ENCODE measurements at places on chromosomes 11 and 22. TPM values are rescaled to one million over a fixed set of nuclear protein-coding genes. Genes with fewer than 3 reads are reported as not detected.

The C22orf15 gene
- polyA plus RNA-seq: 0.81 TPM

The OR2AG1 gene
- not detected for polyA plus RNA-seq

The SCGB1C1 gene
- not detected for polyA plus RNA-seq

The FDX1 gene
- 15.8 TPM for polyA plus RNA-seq

The CALCA gene
- not detected for polyA plus RNA-seq

The ELP4 gene
- 25.5 TPM for polyA plus RNA-seq

The TMEM132A gene
- not detected for polyA plus RNA-seq

The DNAJB7 gene
- 0.32 TPM for polyA plus RNA-seq

- DNase-seq: no peak
Measured at GRCh38 chr11:121722431-121723245, 269.9 kb upstream of the SORL1-AS1 start.

- DNase-seq: no peak
Measured at GRCh38 chr22:33605221-33605620, 315.1 kb downstream of the LARGE1 start.

DNA sequence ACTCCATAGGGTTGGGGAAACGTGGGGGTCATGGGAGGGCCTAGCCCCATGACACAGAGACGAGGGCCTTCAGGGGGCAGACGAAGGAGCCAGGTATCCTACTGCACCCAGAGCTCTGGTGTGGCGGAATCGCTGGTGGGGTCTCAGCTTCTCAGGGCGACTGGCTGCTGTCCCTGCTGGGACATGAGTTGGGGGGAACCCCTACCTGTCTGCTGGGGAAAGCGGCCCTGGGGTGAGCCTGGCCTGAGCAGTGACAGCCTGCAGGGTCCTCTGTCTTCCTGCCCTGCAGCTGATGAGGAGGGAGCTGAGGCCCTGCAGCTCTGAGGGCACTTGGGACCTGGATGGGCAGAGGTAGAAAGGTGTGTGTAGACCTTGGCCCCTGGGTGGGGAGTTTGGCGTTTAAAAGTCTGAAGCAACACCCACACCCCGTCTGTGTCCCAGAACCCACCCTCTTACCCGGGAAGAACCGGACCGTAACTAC is 33.6 kb upstream of the GRAMD4 start:
- DNase-seq: no peak

GRCh38 chr11:75532200-75533048 is 6.7 kb upstream of the GDPD5 start:
- peak; percentile 84 for DNase-seq

DNA sequence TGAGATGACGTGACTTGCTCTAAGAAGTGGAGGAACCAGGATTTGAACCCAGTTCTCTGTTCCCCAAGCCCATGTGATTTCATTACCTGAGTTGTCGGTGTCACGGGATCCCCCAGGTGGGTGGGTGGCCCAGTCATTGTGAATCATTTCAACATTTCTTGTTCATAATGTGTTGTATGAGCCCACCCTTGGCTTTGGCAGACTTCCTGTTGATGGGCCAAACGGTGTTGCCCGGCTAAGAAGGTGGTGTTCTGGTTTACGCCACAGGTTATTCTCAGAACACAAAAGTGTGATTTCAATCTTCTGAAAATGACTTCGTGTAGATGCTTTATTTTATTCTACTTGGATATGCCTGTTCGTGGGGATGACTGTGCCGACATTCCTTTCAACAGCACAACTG is 21.6 kb upstream of the ST14 start:
- DNase-seq: no peak

DNA sequence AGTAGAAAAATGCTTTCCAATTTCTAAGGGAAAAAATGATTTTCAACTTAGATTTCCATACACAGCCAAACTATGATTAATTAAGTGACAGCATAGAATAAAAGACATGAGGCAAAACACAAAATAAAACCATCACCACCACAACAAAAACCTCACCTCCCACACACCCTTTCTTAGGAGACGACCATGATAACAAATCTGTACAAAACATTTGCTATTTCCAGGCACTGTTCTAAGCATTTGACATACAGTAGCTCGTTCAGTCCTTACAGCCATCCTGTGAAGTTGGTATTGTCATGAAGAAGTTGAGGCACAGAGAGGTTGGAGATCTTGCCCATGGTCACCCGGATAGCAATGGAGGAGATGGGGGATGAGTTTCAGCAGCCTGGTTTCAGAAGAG is 8.7 kb downstream of the SPI1 start:
- no peak for DNase-seq

- DNase-seq: no peak
Measured at GRCh38 chr11:15367695-15368094, 253.0 kb downstream of the INSC start.

GRCh38 chr11:15536438-15536837 is 421.7 kb downstream of the INSC start:
- no peak for DNase-seq

- DNase-seq: no peak
Measured at GRCh38 chr11:111107501-111107900, 138.0 kb upstream of the POU2AF2 start.

GRCh38 chr11:36508743-36509142 is 1.3 kb downstream of the TRAF6 start:
- DNase-seq: no peak

DNA sequence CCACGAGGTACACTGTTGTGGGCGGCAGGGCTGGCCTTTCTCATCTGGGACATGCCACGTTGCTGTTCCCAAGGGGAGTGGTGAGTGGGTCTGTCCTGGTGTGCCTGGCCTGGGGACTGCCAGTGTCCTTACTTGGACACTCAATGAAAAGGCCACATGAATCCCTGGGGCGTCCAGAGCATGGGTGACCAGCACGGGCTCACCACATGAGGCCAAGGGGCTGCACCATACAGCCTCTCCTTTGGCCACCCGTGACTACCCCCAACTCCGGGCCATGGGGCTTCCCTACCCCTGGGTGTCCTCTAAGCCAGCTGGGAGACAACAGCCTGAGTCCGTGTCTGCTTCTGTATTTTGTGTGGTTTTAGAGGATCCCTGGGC is 20.2 kb upstream of the TXNRD2 start:
- DNase-seq: no peak

- DNase-seq: no peak
Measured at GRCh38 chr11:86172894-86173293, 71.7 kb upstream of the EED start.

- no peak for DNase-seq
Measured at GRCh38 chr22:23532731-23533130, 47.4 kb downstream of the IGLL1 start.

DNA sequence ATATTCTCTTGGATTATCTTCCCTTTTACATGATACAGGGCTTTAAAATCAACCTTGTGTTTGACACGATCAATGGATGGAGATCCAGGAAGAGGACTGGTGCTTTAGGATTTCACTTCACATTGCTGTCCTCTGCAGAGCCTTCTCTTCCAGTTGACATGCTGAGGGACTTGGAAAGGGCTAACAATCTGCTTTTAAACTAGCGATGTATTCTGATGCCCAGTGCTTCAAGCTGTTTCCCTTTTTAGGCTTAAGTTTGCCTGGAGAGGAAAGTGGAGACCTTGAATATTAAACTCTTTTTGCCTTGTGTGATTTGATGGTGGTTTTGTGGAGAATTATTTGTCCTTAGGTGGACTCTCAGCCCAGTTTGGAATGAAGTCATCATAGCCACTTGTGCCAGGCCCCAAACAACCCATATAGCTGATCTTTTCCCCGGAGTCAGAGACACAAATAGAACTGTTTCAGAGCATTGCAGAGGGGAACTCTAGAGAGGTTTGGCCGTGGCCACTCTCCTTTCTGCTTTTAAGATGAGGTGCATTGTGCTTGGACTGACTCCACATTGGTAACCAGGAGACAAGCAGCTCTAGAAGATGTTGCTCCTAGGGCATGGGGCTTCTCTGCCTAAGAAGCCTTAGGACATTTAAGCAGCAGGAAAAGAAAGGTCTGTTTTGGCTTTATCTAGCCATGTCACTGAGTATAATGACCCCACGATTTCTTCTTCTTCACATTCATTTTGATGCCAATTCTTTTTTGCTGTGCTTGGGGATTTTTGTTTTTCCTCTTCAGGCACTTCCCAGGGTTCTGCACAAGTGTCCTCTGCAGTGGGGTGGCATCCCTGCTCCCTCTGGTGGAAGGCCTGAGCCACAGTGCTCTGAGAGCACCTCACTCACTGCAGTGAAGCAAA is 152.8 kb downstream of the NCAM1 start:
- no peak for DNase-seq

- no peak for DNase-seq
Measured at GRCh38 chr11:15519124-15519791, 404.5 kb downstream of the INSC start.

- no peak for DNase-seq
Measured at GRCh38 chr11:92477686-92478085, 253.1 kb downstream of the FAT3 start.

- DNase-seq: no peak
Measured at GRCh38 chr11:10654811-10655150, 38.8 kb downstream of the IRAG1 start.

- no peak for DNase-seq
Measured at GRCh38 chr22:32583921-32584335, 109.3 kb downstream of the FBXO7 start.

- DNase-seq: no peak
Measured at GRCh38 chr11:114970927-114971645, 292.8 kb downstream of the NXPE2 start.

DNA sequence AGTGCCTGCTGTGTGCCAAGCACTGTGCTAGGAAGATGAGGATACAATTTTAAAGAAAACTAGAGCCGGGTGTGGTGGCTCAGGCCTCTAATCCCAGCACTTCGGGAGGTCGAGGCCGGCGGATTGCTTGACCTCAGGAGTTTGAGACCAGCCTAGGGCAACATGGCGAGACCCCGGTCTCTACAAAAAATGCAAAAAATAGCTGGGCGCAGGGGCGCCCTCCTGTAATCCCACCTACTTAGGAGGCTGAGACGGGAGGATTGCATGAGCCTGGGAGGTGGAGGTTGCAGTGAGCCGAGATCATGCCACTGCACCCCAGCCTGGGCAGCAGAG is 8.3 kb downstream of the TPBGL start:
- DNase-seq: no peak

DNA sequence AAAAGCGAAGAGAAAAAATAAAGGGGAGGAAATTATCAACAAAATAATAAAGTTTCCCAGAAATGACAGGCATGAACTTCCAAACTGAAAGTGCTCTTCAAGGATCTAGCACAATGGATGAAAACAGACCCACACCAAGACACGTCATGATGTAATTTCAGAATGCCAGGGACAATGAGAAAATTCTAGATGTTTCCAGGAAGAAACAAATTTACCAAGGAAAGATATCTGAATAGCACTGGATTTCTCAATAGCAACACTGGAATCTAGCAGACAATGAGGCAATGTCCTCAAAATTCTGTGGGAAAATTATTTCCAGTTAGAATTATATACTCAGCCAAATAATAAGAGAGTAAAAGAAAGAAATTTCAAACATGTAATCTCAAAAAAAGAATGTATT is 46.0 kb downstream of the DENND5A start:
- DNase-seq: no peak

- no peak for DNase-seq
Measured at GRCh38 chr11:61413496-61413895, 16.3 kb downstream of the CPSF7 start.

GRCh38 chr11:69509381-69509780 is 27.9 kb downstream of the LINC01488 start:
- DNase-seq: no peak
